ENCODE measurements at places on chromosomes 7 and 10. TPM values are rescaled to one million over a fixed set of nuclear protein-coding genes. Genes with fewer than 3 reads are reported as not detected.

OPN4 gene
- total RNA-seq, result not detected

PTN gene
- total RNA-seq, result 1.2 TPM

CCNJ gene
- total RNA-seq, result 3.8 TPM

UFSP1 gene
- total RNA-seq, result 1.8 TPM

ZNF518A gene
- 10.5 TPM for total RNA-seq

PRXL2A gene
- 28.3 TPM for total RNA-seq

DGKB gene
- 0.34 TPM for total RNA-seq

LBX1 gene
- not detected for total RNA-seq

SSC4D gene
- 3.2 TPM for total RNA-seq

PAX2 gene
- total RNA-seq, result 0.32 TPM

UCN3 gene
- total RNA-seq, result 2.3 TPM

SYT15 gene
- 10.7 TPM for total RNA-seq

EN2 gene
- not detected for total RNA-seq

RSPH10B gene
- total RNA-seq, result not detected

DDC gene
- 18.1 TPM for total RNA-seq

CRHR2 gene
- 0.79 TPM for total RNA-seq

NUTM2D gene
- total RNA-seq, result 3.8 TPM

SPACDR gene
- 0.24 TPM for total RNA-seq

SEMA4G gene
- 15.1 TPM for total RNA-seq

PAPOLB gene
- total RNA-seq, result 0.09 TPM

NUTM2E gene
- total RNA-seq, result not detected

SPDYE2B gene
- total RNA-seq, result not detected

RAMP3 gene
- 6.9 TPM for total RNA-seq

PRKCQ gene
- total RNA-seq, result 3.1 TPM

ITGB8 gene
- 16.4 TPM for total RNA-seq
